ENCODE measurements at places on chromosomes 1 and 21.

GRCh38 chr21:40901691-40902090 lies 54.7 kb upstream of the DSCAM start:
- DNase-seq: no peak

DNA sequence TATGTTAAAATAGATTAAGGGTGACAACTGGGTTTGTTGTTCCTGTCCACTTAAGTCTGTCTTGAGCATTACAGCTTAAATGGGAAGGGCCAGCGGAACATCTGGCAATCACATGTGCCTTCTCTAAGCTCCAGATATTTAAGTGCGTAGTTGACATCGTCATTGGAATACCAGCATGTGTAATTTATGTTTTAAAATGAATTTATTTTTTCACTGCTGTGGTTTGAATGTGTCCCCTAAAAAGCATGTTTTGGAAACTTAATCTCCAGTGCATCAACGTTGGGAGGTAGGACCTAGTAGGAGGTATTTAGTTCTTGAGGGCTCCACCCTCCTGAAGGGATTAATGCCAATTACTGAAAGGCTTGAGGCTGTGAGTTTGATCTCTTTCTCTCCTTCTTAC lies 13.4 kb downstream of the ZCCHC17 start:
- DNase-seq: no peak

- DNase-seq: no peak
Measured at GRCh38 chr21:43312751-43313169, 114.2 kb downstream of the SIK1 start.

GRCh38 chr1:21636029-21636428 lies 33.1 kb downstream of the RAP1GAP start:
- no peak for DNase-seq

GRCh38 chr1:87683196-87683956 lies 354.7 kb downstream of the LMO4 start:
- DNase-seq: no peak

- no peak for DNase-seq
Measured at GRCh38 chr1:41578712-41579335, 94.3 kb upstream of the EDN2 start.

DNA sequence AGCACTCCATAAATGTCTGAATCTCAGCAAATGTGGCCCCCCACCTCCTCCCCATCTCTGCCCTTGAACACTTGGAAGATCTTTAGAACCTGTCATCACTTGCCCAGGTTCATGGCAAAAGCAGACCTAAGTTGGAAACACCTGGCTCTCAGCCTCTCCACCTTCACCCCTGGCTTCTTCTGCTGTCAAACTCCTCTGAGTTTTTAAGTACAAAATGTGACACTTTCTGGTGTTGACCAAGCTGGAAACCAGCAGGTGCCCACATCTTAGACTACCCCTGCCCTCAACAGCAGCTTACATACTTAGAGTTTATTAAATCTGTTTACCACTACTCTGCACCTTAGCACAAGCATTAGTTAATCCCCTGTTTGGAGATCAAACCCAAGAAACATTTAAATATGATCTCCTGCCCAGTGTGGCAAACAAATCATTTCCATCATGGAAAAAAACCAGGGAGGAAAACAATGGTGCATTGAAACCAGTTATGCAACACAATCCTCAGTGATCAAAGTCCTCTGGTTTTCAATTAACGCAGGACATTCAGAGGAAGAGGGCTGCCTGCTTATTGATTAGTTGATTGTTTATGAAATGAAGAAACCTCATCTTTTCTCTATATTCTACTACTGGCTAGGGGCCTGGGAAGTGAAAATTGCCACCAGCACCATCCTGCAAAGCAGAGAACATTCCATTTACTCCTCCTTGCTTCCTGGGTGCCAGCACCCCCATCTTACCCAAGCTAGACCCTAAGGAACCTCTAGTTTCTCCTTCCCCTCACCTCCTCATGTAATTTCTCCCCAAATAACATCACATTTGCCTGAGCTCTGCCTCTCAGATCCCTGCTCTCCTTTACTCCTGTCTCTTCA lies 139.4 kb upstream of the RAB4A start:
- DNase-seq: no peak

GRCh38 chr1:61131716-61132115 lies 49.4 kb downstream of the NFIA start:
- DNase-seq: no peak

DNA sequence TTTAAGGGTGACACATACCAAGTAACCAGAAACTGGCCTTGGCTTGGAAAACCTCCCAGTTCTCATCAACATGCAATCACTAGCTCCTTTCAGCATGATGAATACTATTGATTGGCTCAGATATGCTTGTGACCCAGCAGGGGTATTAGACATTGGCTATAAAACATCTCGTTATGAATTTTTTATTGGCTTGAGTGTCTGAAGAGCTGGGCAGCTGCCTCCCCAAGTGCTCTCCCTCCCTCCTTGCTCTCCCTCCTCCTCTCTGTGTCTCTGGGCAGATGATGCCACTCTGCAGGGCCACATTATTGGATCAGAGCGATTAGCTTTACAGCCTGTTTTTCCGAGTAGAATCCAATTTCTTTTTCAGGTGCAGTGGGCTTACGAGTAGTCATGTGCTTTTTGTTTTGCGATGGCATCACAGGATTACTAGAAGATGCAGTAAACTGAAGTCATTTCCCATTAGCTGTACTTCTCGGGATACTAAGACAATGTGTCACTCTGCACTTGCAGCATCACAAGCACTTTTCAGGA lies 79.3 kb upstream of the ATF3 start:
- DNase-seq: no peak

DNA sequence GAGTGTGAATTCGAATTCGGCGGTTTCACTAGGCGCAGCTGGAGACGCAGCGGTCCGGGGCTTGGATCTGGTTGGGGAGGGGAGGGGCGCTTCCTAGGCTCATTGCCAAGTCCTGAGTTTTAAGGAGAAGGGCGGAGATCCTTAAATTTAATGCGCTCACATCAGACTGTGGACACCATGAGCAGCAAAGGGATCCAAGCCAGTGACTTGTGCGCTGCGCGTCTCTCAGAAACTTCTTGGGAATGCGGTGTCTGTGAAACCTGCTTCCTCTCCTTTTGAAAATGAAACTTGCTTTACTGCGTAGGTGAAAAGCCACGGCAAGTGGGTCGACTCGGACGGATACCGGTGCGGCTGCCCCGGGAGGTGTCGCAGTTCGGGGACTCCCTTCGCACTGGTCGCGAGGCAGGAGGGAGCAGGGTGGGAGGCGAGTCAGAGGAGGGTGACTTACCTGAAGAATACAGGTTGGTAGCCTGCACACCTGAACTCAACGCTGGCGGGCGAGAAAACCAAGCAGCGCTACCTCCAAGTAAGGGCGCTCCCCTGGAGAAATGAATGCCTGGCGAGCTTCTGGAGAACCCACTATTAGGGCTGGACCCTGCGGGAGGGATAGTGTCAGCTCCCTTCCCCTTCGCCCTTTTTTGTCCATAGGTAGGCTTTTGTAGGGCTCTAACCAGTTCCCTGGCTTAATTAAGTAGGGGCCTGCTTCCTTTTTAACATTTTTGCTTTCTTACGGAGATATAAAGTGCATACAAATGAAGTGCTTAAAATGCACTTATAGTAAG lies 992 bp downstream of the TENT5C start:
- DNase-seq: peak; percentile 60

DNA sequence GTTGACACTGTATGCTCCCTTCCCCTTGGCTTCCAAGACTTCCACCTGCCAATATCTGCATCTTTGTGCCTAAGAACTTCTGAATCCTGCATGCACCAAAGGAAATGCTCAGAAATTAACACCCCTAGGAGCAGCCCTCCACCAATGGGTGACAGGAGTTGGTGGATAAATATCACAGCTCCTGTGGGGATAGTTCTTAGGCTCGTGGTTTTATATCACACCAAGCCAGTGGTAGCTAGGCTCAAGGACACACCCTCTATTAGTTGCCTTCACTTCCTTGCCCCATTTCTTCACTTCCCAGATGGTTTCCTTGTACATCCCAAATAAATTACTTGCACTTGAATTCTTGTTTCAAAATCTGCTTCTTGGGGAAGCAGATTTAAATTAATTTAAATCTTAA lies 16.9 kb upstream of the CDC14A start:
- DNase-seq: no peak

DNA sequence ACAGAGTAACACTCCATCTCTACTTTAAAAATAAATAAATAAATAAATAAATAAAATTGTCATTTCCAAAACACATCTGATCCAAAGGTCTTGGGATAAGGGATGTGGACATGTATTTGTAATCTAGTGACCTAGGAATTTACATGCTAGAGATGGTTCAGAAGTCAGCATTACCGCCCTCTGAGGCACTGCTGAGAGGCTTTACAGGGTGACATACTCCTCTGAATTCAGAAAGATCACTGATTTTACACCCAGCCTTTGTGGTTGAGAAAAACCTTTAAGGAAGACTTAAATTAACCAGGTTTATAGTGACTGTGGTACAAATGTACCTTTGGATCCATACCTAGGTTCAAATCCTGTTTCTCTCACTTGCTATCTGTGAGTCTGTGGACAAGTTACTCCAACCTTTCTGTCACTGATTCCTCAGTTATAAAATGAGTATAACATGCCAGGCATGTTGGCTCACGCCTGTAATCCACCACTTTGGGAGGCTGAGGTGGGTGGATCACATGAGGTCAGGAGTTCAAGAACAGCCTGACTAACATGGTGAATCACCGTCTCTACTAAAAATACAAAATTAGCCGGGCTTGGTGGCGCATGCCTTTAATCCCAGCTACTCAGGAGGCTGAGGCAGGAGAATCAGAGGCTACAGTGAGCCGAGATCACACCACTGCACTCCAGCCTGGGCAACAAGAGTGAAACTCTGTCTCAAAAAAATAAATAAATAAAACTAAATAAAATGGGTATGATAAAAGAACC lies 20.1 kb downstream of the OSBPL9 start:
- peak; percentile 63 for DNase-seq

DNA sequence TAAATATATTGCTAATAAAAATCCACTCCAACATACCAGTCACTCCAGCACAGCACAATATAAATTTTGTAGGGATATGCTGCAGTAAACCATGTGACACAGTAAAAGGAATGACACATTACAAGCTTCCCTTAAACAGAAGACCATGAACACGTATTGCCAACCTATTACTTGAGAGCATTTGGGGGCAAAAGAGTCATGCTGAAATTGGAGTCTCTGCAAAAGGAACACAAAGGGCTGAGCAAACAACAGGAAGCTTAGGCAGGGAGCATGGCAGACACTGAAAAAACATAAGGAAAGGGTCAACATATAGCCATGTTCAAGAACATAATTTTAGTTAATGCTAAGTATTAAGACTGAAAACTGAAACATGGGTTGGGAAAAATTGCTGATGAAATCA lies 214.5 kb downstream of the SMYD3 start:
- DNase-seq: no peak

GRCh38 chr1:91559838-91560565 lies 59.4 kb downstream of the CDC7 start:
- DNase-seq: no peak

- DNase-seq: no peak
Measured at GRCh38 chr1:41412748-41413147, 51.5 kb downstream of the FOXO6 start.

GRCh38 chr21:30482130-30482529 lies 2.0 kb upstream of the KRTAP19-1 start:
- DNase-seq: no peak

DNA sequence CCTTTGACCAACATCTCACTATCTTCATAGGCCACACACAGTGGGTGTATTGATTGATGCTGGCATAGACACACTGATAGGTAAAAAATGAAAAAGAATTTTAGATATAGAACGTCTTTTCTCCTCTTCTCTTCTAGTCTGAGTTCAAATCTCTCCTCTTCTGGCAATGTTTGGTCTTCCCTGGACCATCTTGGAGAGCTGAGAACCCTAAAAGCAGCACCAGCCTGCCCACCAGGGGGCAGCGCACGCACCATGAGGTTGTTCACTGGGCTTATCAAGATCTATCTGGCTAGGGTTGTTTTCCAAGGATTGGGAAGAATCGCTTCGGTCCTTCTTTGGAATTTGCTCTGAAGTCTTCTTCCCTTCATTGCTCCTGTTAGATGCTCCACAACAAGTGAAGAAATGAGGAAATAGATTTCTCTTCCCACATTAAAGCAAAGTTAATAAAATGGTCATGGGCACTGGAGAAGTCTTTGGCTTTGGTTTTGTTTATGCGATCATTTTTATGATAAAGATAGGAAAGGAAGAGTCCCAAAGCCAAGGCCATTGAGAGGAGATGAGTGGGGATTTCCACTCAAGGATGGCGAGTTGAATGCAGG lies 104.0 kb upstream of the OLIG2 start:
- no peak for DNase-seq

- no peak for DNase-seq
Measured at GRCh38 chr1:92191726-92192125, 26.0 kb upstream of the C1orf146 start.
